ENCODE measurements at places on chromosomes 4 and X.
A peak's percentile ranks its signal among the peaks of the same experiment; 100 is the strongest.

- DNase-seq: no peak
These were observed 495.1 kb upstream of the FAM241A start for GRCh38 chr4:111650146-111650545.

- no peak for DNase-seq
These were observed 14.7 kb upstream of the ATP8A1 start for GRCh38 chr4:42671431-42672194.

DNA sequence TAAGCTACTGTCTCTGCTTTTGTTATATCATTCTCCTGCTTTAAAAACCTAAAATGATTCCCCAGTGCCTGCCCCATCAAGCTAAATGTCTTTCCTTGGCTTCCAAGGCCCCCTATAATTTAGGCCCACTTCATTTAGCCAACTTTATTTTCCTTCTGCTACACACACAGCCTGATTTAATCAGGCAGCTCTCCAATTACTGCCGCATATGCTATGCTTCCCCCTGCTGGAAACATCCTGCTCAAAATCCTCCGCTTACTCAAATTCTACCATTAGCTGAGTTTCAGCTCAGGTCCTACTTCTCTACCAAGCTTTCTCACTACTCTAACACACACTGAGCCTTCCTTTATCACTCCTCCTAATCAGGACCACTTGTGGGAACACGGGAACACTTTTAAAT, 17.0 kb downstream of the LAMP2 start:
- no peak for DNase-seq

- no peak for DNase-seq
These were observed 456.1 kb downstream of the GRXCR1 start for GRCh38 chr4:43348591-43348990.

DNA sequence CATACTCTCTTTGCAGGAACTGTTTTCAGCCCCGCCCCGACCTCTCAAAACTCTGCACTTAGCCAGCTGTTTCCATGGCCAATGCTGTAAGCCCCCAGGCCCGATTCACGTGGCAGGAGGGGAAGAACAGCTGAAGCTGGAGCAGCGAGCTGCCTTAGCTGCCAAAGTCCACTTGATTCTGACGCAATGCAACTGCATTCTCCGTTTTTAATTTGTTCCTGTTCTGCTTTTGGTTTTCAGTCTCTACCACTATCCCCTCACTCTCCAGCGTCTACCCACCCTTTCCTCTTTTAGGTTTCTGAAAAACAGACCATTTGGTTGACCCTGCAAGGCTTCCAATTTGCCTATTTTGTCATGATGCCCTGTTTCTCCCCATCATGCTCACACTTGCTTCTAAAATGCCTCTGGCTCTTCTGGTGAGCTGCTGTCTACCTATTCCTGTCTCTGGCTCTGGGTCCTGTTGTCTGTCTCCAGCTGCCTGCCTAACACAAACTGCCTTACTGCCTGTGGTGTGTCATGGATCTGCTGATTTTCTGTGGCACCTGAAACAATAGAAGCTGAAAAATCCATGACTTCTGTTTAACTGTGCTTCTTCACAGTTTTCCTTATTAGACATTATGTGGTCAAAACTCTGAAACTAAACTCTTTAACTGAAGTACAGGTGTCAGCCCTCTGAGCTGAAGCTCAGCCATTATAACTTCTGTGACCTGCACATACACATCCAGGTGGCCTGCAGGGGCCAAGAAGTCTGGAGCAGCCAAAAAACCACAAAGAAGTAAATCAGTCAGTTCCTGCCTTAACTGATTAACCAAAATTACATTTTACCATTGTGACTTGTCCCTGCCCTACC, 160.5 kb upstream of the AGTR2 start:
- no peak for DNase-seq

DNA sequence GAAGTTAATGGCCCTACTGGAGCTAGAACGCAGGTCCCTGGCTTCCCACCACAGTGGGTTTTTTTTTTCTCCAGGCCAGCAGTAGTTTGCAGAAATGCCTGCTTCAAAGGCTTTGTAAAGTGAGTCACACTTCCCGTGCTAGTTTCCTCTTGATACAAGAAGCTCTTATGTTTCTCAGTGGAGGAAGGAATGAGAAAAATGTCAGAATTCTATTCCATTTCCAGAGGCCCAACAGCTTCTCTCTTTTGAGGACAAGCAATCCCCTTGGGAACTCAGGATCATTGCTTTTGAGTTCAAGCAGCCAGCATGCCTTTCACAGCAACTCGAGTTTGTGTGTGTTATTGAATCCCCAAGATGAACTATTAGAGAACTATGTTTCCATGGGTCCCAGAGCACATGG, 134.3 kb downstream of the GUCY2F start:
- DNase-seq: no peak

GRCh38 chr4:7430368-7430964, 4.3 kb downstream of the PSAPL1 start:
- DNase-seq: peak; percentile 5

GRCh38 chr4:141459020-141459419, 177.4 kb upstream of the IL15 start:
- DNase-seq: no peak

GRCh38 chr4:30068234-30068633, 651.9 kb upstream of the PCDH7 start:
- no peak for DNase-seq

- DNase-seq: peak; percentile 78
These were observed 18.2 kb downstream of the ELF4 start for GRCh38 chrX:130091980-130092522.

- DNase-seq: no peak
These were observed 39.7 kb downstream of the NSG1 start for GRCh38 chr4:4426511-4427120.

GRCh38 chrX:69228732-69229131, 63.5 kb upstream of the PJA1 start:
- DNase-seq: no peak

DNA sequence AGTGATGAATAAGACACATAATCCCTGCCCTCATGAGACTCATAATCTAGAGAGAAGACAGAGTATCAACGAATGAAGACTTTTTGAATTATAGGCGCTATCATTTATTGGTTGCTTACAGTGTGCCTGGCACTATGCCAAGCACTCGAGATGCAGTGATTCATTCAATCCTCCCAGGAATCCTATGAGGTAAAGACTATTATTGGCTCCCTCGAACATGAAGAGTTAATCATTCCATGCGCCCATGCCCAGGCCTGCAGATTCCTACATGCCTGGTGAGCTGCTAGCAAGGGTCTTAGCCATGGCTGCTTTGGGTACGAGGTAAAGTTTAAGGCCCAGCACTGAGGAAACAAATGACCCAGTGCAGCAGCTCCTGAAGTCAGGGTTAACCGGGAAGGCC, 47.0 kb downstream of the TEX13B start:
- no peak for DNase-seq

Data from activated CD4-positive, CD25-positive, alpha-beta regulatory T cell treated with anti-CD3 and anti-CD28 coated beads, Interleukin-2, amount 50 U/mL, for 72 hours (primary cell).